ENCODE measurements at places on chromosomes 4 and X.

DNA sequence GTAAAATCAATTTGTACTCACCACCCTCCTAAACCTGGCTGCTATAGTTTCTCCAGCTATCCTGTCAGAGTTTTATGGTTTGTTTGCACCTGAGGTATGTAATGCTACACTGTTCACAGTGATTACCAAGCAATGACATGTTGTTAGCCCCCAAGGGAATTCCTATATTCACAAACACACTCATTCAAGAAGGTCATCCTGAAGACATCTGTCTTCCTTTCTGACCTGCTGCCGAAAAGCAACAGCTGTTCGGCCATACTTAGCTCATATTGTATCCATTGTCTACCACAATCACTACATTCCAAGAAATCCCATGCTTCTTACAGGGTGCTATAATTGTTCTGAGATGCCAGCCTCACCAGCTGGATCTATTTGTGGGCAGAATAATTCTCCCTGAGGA, 160.1 kb upstream of the GYPA start:
- no peak for DNase-seq

DNA sequence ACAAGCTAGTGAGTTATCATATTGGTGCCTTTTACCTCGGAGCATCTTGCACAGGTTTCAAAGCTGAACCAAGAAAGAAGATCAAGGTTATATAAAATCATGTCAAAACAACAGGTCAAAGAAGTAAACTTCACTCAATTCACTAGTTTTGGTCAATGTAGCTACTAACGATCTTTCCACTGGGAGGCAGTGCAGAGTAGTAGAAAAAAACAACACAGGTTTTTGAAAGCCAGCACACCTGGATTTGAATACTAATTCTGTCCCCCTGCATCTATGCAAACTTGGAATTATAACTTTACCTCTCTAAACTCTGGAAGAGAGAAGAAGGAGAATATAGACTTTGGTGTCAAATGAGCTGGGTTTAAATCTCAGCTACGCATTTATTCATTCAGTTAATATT, 266.1 kb downstream of the GRIA3 start:
- DNase-seq = peak; percentile 27

DNA sequence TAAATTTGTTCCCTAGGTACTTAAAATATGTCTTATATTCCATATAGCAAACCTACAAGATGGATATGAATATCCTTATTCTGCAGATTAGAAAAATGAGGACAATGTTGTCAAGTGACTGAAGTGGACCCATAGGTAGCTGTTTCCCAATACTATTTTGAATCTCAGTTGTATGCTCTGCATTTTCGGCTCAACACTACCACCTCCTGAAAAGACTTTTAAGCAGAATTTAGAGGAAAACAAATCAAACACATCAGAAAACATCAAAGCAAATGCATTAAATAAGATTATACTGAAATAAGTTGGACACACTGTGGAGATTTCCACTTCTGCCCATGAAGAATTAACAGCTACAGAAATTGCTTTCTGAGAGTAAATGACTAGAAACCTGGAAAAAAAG, 488.7 kb downstream of the TRIML1 start:
- DNase-seq = no peak

DNA sequence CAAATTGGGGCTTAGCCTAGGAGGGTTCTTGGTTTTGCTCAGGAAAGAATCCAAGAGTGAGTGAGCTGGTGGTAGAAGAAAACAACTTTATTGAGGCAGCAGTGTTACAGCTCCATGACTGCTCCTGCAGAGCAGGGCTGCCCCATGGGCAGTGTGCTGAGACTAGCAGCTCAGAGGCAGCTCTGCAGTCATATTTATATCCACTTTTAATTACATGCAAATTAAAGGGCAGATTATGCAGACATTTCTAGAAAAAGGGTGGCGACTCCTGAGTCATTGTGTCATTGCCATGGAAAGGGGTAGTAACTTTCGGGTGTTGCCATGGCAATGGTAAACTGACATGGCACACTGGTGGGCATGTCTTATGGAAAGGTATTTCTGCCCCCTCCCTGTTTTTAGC, 202.2 kb downstream of the CLCN4 start:
- DNase-seq = no peak

DNA sequence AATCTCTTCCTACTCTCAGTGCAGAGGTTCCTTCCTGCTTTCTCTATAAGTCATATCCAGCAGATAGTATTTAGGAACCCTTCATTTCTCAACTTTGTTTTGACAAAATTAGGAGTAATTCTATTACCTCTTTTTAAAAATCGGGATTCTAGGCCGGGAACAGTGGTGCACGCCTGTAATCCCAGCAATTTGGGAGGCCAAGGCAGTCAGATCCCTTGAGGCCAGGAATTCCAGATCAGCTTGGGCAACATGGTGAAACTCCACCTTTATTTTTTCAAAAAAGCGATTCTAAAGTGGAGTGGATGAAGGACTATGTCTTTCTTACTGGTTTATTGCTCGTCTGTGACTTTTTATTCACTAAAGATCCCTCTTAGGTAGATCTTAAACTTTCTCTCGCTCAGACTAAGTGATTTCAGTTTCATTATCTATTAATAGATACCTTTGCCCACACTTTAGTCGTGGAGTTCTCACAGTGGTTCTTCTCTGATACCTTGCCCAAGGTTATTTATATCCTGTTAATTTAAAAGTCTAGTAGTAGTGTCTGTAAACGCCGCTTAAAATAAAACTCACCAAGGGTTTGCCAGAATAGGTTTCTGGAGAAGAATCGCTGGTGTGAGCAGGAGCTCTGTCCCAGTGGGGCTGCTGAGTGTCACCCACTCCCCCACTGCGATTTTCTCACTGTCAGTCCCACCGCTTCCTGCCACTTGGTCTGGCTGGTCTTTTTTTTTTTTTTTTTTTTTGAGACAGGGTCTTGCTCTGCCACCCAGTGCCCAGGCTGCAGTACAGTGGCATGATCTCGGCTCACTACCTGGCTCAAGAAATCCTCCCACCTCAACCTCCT, 27.0 kb upstream of the TMEM131L start:
- peak; percentile 76 for DNase-seq

GRCh38 chrX:108558217-108558616, 118.6 kb downstream of the COL4A5 start:
- no peak for DNase-seq

- peak; percentile 32 for DNase-seq
Observed at GRCh38 chr4:155072417-155072816, 136.0 kb upstream of the NPY2R start.

GRCh38 chr4:120506536-120506935, 416.0 kb downstream of the PRDM5 start:
- no peak for DNase-seq

GRCh38 chr4:122819708-122820449, 6.8 kb upstream of the FGF2 start:
- no peak for DNase-seq

DNA sequence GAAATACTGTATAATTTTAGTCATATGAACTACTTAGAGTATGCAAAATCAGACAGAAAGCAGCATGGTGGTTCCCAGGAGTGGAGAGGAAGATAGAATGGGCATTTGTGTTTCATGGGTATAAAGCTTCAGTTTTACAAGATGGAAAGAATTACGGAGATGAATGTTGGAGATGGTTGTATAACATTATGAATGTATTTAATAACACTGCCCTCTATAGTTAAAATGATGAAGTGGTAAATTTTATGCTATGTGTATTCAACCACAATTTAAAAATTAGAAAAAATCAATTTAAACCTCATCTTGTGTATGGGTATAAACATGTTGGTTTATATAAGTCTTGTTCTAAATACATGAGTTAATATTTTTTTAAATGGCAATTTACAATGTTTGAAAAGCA, 521.1 kb downstream of the FSTL5 start:
- DNase-seq = no peak

- peak; percentile 22 for DNase-seq
Observed at GRCh38 chr4:1792832-1793495, at the start of gene FGFR3. Gene FGFR3, plus strand, starts transcription at chr4:1793293. Its CDS starts 642 bp downstream, at chr4:1793935.

GRCh38 chr4:69876071-69876470, 16.1 kb upstream of the SULT1E1 start:
- DNase-seq = no peak

DNA sequence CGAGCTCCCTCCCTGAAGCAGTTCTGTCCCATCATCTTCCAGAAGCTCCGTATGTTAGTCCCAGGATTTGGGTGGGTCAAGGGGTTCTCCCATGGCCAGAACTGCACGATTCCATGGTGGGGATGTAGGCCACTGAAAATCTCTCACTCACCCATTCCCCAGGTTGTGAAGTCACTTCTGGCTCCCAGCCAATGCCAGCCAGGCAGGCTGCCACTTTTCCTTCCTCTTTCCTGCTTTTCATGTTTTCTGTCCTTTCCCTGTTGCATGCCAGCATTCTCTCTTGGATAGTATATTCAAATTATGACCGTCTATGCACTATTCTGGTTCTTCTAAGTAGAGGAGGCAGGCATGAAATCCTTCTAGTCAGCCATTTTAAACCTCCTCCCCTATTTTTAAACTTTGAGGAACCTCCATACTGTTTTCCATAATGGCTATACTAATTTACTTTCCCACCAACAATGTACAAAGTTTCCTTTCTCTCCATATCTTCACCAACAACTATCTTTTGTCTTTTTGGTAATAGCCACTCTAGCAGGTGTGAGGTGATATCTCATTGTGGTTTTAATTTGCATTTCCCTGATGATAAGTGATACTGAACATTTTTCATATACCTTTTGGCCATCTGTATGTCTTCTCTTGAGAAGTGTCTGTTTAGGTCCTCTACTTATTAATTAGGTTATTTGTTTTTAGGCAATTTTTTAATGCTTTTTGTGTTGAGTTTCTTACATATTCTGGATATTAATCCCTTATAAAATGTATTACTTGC, 182.1 kb upstream of the TET2 start:
- peak; percentile 20 for DNase-seq

DNA sequence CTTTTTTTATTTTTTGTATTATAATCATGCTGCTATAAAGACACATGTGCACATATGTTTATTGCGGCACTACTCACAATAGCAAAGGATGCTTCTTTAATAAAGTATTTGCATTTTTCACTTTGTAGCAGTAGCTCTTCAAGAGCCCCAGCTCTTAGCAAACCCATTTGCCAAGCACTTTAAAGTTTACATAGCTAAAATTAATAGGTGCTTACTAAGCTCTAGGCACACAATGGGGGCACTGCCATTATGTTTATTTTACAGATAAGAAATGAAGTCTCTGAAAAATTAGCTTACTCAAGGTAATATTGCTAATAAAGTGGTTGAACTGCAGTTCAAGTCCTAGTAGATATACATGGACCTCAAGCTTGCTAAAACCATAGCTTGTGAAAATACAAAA, 230.3 kb upstream of the ARHGAP24 start:
- no peak for DNase-seq

GRCh38 chrX:80014141-80014940, at the start of gene TBX22:
Gene TBX22, plus strand, starts transcription at chrX:80014753. Its CDS starts 7,517 bp downstream, at chrX:80022270.
- no peak for DNase-seq

- no peak for DNase-seq
Observed at GRCh38 chrX:87525771-87526229, 8.2 kb downstream of the KLHL4 start.

DNA sequence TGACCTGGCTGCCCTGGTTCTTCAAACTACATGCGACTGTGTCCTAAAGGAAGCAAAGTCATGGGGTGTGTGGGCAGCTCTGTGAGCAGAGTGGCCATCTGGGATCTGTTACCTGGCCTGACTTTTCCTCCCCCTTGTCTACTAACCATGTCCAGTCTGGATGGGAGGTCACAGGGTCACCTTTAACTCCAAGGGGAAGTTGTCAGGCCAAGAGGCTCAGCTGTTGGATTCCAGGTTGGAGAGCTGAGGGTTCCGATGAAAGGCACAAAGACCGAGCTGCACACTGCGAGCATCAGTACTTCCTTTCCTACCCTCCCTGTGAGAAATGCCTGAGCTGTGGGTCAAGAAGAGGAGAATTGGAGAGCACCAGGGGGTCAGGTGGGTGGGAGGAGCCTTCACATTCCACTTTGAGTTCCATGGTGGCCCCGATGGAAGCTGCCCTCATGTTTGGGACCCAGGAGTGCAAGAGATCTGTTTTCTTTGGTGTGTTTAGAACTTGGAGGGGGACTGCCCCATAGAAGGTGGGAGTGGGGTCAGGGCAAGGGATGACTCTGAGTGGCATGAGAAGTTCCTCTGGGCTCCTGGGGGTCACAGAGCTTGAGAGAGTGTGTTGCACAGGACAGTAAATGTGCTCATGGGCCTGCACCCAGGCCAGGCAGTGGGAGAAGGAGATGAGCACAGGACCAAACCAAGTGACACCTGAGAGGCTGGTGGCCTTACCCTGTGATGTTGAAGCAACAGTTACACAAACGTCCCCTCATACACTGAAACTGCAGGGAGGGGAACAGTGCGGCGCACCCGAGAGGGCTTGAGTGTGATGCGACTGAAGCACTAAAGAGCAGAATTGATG, 36.2 kb downstream of the RGS12 start:
- DNase-seq = no peak

DNA sequence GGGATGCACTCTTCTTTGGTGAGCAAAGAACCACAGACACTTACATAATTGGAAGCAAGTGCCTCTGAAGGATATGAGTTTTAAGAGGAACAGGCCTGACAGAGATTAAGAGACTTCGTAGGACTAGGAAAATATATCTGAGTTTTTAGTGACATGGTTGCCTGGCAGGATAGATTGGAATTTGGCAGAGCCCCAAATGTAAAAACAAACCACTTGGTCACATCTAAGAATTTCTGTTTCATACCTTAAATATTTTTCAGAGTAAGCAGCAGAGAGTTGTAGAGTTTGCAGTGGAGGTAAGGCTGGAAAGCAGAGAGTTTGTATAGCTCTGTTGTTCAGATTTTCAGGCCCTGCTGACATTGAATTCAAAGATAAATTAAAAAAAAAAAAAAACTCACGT, 150.1 kb upstream of the MAGEB2 start:
- DNase-seq = no peak

DNA sequence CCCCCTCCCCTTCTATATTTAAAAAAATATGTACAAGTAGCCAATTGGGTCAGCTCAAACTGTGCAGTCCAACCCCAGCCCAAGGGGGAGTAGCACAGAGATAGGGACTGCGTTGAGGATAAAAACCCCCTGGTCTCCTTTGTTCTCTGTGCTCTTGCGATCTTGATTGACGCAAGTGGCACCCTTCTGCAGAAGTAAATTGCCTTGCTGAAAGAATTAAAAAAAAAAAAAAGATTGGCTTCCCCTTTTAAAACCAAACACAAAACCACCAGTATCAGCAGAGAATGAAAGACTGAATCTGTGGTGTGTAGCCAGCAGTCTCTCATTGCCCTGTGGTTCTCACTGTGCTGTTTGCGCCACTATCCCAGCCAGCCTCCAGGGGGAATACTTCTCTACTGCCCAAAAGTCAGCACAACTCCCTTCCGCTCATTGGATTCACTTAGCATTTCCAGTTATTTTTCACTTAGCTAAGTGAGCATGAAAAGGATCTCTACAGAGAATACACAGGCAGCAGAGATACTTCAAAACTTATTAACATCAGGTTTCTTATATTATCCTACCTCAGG, 29.7 kb downstream of the MANBA start:
- DNase-seq = no peak

DNA sequence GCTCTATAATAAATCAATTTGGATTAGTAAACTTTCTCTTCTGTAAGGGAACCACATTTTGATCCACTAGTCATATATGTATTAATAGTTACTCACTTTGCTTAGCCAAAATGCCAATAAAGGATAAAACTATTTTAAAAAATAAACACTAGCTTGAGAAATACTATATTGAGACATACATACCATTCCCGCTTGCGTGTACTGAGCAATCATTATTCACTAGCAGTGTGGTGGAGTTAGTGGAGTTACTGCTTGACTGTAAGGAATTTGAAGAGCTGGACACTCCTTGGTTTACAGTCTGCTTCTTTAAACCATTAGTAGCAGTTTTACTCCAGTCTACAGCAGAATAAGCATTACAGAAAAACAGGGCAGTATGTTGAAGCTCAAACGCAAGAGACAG, 10.8 kb upstream of the PHKA2 start:
- DNase-seq = no peak

GRCh38 chr4:73434311-73434710, 1.7 kb upstream of the AFP start:
- DNase-seq = no peak

All from GM12865 (cell line).